Activated T-helper 1 cell treated with anti-CD3 and anti-CD28 coated beads, Interleukin-12 subunit alpha, Interleukin-12 subunit beta, Interleukin-2, Interleukin-4 antibody, amounts not matched to agents 30 ng/mL and 10 ng/mL and 1 ng/mL, durations not matched to agents 14 hours and 24 hours and 36 hours (primary cell): ENCODE measurements at places on chromosomes 2 and 18.

DNA sequence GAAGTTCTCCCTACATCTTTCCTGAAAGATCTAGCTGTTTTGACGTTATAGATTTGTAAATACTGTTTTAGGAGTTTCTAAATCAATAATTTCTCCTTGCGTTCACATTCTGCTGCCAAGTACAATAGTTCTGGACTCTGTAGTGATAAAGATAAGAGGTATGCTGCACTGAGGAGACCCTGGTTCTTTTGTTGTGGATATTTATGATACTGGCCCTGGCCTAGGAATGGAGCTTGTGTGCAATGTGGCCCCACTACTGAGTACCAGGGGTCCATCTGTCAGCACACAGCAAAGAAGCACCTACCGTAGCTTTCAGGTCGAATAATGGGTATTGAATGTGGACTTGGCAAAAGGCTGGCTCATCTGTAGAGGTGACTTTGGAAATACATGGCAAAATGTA is 85.0 kb downstream of the MAP3K20 start:
- H3K36me3 ChIP-seq, result no peaks in the 10 kb centered on the region
- no peak for DNase-seq
- H3K27me3 ChIP-seq, result peaks cover 5% of the 10 kb centered on the region
- no peaks in the 10 kb centered on the region for H3K4me1 ChIP-seq

DNA sequence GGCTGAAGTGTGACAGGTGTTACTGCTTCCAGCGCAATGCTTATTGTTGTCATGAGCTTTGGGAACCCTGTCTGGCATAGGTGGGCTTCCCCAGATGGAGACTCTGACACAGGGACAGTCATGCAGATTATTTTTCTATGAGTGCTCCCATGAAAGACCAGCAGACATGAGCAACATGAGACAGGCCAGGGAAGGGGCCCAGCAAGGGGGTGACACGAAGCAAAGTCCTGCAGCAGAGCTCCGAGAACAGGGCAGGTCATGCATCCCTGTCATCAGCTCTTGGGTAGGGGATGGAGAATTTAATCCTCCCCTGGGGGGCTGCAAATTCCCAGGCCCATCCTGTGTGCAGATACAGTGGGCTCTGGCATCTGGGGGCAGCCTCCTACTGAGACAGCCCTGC is 77.4 kb downstream of the CTAGE1 start:
- no peaks in the 10 kb centered on the region for H3K4me1 ChIP-seq
- no peak overlapping the region for H3K4me3 ChIP-seq
- DNase-seq, result no peak
- H3K36me3 ChIP-seq, result no peaks in the 10 kb centered on the region

GRCh38 chr2:102094917-102095316 is 47.6 kb upstream of the IL1R1 start:
- no peak overlapping the region for H3K27ac ChIP-seq
- DNase-seq, result no peak
- H3K27me3 ChIP-seq, result peaks cover 15% of the 10 kb centered on the region
- H3K4me1 ChIP-seq, result peaks cover under 1% of the 10 kb centered on the region
- no peaks in the 10 kb centered on the region for H3K36me3 ChIP-seq

DNA sequence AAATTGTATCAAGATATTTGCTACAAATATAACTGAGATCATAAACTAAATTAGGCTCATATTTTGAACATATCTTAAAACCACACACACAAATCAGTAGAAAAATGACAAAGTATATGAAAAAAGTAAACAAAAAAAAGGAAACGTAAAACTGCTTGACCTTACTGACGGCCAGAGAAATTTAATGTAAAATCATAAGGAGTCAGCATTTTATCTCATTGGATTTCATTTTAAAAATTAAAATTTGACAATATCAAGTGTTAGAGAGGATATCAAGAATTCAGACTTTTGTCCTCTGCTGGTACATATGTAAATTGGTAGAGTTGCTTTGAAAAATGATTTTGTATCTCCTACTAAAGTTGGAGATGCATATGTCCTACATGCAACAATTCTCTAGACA is 209.2 kb upstream of the ZC3H15 start:
- no peak overlapping the region for H3K27ac ChIP-seq
- no peaks in the 10 kb centered on the region for H3K36me3 ChIP-seq
- DNase-seq, result no peak
- H3K4me1 ChIP-seq, result no peaks in the 10 kb centered on the region
- no peaks in the 10 kb centered on the region for H3K27me3 ChIP-seq
- H3K4me3 ChIP-seq, result no peak overlapping the region

DNA sequence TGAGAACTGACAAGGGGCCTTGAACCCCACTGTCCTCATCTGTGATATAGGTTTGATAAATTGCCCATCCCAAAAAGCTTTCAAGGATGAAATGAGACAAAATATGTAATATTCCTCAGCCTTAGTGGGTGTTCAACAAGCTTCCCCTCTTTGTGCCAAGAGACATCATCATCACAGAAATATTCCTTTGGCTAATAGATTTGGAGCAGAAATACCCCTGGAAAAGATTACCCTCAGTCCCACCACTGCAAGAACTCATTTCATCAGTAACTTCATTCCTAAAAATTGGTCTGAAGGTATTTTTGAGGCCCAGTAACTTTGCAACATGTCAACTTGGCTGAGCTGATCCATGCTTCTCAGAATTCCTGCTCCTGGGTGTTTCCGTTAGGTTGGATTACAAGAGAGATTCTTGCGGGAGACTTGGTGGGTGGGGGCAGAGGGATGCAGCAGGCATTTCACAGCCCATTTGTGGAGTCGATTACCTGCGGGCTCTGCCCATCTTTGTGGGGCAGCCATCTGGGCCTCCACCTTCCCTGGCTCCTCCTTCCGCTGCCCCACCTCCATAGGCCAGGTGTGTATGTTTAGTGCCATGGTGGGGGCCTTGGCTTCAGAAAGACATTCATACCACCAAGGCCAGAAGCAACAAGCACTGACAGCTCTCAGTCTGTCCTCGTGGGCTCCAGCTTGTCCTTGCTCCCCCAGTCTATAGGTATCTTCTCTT is 263.9 kb downstream of the GLI2 start:
- H3K4me3 ChIP-seq, result no peak overlapping the region
- DNase-seq, result no peak
- H3K36me3 ChIP-seq, result no peaks in the 10 kb centered on the region
- no peak overlapping the region for H3K27ac ChIP-seq
- peaks cover 2% of the 10 kb centered on the region for H3K27me3 ChIP-seq
- no peaks in the 10 kb centered on the region for H3K4me1 ChIP-seq

GRCh38 chr2:71704688-71705087 is 251.3 kb downstream of the DYSF start:
- peaks cover 2% of the 10 kb centered on the region for H3K27me3 ChIP-seq
- no peaks in the 10 kb centered on the region for H3K36me3 ChIP-seq
- no peak overlapping the region for H3K27ac ChIP-seq
- H3K4me3 ChIP-seq, result no peak overlapping the region
- no peak for DNase-seq
- no peaks in the 10 kb centered on the region for H3K4me1 ChIP-seq

GRCh38 chr18:27871726-27872125 is 305.2 kb downstream of the CDH2 start:
- no peak for DNase-seq
- no peaks in the 10 kb centered on the region for H3K27me3 ChIP-seq
- no peaks in the 10 kb centered on the region for H3K4me1 ChIP-seq
- H3K36me3 ChIP-seq, result no peaks in the 10 kb centered on the region

DNA sequence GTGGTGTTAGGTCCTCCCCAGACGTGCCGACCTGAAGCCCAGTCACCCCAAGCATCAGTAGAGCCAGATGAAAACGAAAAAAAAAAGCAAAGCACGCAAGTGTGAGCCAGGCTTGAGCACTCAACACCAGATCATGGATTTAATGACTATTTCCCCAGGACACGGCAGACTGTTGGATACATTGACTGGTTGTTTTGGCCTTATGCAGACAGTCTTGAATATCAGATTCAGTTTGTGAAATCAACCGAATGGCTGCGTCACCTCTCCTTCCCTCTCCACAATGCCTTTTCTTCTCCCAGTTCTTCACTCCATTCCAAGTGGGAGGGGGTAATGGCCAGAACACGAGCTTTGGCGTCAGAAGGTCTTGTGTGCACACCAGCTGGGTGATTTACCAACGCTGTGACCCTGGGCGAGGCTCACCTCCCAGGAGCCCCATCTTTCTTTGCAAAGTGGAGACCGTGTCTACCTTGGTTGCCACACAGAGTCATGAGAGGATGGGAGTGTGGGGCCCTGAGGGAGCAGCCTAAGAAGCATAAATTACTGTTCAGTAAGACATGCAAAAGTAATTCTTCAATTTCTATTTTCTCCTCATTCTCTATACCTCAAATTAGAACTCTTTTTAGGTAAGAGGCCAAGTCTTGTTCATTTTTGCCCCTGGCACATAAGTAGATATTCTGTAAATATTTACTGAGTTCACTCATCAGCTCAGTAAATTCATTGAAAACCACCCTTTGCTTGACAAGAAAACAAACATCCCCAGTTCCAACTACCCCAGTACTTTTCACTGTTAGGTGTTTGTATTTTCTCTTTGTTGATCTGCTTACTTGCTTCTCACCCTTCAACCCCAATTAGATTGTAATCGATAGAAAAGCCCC is 181.1 kb upstream of the COPS8 start:
- no peaks in the 10 kb centered on the region for H3K4me1 ChIP-seq
- no peaks in the 10 kb centered on the region for H3K36me3 ChIP-seq
- no peak for DNase-seq
- no peak overlapping the region for H3K4me3 ChIP-seq
- peaks cover 9% of the 10 kb centered on the region for H3K27me3 ChIP-seq

DNA sequence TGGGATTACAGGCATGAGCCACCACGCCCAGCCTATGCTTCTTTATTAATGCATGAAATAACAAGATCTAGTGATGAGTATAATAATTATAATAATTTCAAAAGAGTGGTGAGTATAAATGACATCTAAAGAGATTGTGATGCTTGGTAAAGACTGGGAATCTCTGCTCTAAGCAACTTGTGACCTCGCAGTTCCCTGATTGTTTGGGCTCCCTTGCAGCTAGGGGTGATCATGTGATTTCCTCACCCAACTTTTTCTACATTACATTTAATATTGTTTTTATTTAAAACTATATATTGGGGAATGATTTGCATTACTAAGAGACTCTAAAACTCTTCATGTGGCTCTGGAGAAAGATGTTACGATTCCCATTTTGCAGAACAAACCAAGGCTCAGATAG is 4.1 kb upstream of the PPM1B start:
- H3K27me3 ChIP-seq, result peaks cover 12% of the 10 kb centered on the region
- H3K27ac ChIP-seq, result no peak overlapping the region
- peaks cover 2% of the 10 kb centered on the region for H3K36me3 ChIP-seq
- H3K4me1 ChIP-seq, result peaks cover 12% of the 10 kb centered on the region
- H3K4me3 ChIP-seq, result no peak overlapping the region
- no peak for DNase-seq

- no peak for DNase-seq
- H3K4me3 ChIP-seq, result no peak overlapping the region
- H3K27ac ChIP-seq, result no peak overlapping the region
- H3K4me1 ChIP-seq, result no peaks in the 10 kb centered on the region
- no peaks in the 10 kb centered on the region for H3K36me3 ChIP-seq
These were observed 277.4 kb downstream of the EN1 start for GRCh38 chr2:118569876-118570535.

DNA sequence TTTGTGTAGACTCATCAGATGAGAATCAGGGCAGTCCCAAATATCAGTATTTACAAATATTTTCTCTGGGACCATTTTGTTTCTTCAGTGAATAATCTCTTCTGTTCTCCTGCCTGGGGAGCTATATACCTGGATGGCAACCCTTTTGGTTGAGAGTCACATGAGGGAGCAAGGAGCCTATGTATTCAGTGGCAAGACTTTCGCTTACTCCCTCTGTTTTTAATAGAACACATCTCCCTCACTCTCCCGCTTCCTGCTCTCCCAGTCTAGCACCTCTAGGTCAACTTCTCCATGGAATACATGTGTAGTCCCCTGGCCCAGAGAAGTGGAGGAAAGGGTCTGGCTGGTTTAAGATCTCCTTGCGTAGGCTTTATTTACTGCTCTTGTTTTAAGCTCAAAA is 600.3 kb downstream of the CCDC85A start:
- no peaks in the 10 kb centered on the region for H3K36me3 ChIP-seq
- no peak overlapping the region for H3K4me3 ChIP-seq
- DNase-seq, result no peak
- H3K27ac ChIP-seq, result no peak overlapping the region
- no peaks in the 10 kb centered on the region for H3K27me3 ChIP-seq

GRCh38 chr2:43675646-43676321 is 445 bp downstream of the C1GALT1C1L start:
- H3K4me1 ChIP-seq, result peaks cover 5% of the 10 kb centered on the region
- DNase-seq, result no peak
- peak overlapping the region; percentile 19 for H3K4me3 ChIP-seq
- peaks cover 5% of the 10 kb centered on the region for H3K27me3 ChIP-seq
- H3K36me3 ChIP-seq, result no peaks in the 10 kb centered on the region

DNA sequence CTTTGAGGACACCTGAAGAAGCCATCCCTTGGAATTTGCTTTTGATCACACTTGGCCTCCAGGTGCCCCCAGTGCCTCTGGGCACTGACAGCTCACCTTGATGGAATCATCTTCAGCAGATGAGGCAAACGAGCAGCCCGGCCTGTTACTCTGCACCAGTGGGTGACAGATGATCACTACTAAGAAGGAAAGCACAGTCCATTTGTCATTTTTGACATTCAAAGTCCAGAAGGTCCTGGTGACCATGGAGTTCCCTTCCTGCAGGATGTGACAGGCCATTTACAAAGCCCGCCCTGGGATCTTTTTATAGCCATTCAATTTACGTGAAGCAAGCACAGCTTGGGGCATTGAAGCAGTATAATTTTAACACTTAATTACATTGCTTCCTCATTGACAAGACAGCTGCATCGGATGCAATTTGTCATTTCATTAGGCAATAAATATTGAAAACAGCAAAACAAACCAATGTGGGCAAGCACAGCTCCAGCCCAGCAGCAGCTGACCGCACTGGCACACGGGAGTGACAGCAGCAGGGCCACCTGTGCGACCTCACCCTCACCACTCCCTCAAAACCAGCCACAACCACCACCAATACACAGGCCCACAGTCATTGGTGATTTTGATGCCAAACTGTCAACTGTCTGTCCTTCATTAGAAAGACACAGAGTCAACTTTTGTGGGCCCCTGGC is 76.0 kb upstream of the SLC66A3 start:
- H3K4me3 ChIP-seq, result no peak overlapping the region
- H3K36me3 ChIP-seq, result no peaks in the 10 kb centered on the region
- H3K27ac ChIP-seq, result no peak overlapping the region
- H3K27me3 ChIP-seq, result peaks cover 4% of the 10 kb centered on the region
- no peak for DNase-seq

- H3K4me1 ChIP-seq, result peaks cover 48% of the 10 kb centered on the region
- no peak overlapping the region for H3K4me3 ChIP-seq
- H3K27ac ChIP-seq, result no peak overlapping the region
These were observed 48.9 kb downstream of the DARS1 start for GRCh38 chr2:135936524-135936923.

DNA sequence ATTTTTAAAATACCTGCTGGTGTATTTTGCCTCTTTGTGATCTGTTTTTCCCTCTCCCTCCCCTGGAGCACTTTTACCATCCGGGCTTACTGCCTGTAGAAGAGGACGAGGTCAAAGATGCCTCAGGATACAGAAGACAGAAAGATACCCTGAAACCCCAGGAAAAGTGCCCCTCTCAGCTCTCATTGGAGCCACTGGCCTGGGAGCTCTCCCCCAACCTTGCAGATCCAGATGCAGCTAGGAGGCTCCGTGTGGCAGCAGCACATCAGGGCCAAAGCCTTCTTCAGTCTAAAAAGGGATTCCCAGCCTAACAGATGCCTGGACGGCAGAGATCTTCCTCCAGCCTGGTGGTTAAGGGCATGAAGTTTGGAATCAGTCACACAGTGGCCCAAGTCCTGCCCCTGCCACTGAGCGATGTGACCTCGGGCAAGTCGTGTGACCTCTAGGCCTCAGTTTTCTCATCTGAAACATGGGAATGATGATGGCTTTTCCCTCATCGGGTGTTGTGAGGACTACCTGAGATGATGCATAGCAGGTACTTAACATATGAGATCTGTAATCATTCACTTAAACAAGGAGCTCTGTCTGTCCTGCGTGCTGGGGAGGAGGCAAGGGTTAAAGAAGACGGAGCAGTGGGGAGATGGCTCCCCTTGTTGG is 239.4 kb downstream of the DYSF start:
- H3K27me3 ChIP-seq, result peaks cover 7% of the 10 kb centered on the region
- H3K27ac ChIP-seq, result no peak overlapping the region
- H3K4me3 ChIP-seq, result no peak overlapping the region
